LHCN-M2 (cell line): ENCODE measurements at places on chromosomes 13 and 19. TPM values are rescaled to one million over a fixed set of nuclear protein-coding genes. Genes with fewer than 3 reads are reported as not detected.

Gene MYCBP2
- total RNA-seq: 34.4 and 50.3 TPM in 2 replicates

Gene FGF14
- total RNA-seq: 0.06 TPM in 1 of 2 replicates, not detected in the other

DNA sequence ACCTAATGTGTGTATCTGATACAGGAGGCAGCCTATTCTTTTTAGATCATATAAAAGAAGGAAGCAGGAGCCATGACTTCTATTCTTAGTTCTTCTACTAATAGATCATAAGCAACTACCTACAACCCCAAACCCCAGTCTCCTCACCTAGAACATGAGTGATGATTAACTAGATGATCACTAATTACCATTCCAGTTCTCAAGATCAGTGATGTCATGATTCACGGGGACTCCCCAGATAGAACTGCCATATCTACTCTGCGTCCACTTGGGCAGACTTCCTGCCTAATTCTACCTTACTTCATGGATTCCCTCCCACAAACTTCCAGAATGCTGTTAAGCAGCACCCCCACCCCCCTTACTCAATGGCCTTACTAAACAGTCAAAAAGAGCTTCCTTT is 380.1 kb downstream of the FGF14 start:
- no peak for DNase-seq

DNA sequence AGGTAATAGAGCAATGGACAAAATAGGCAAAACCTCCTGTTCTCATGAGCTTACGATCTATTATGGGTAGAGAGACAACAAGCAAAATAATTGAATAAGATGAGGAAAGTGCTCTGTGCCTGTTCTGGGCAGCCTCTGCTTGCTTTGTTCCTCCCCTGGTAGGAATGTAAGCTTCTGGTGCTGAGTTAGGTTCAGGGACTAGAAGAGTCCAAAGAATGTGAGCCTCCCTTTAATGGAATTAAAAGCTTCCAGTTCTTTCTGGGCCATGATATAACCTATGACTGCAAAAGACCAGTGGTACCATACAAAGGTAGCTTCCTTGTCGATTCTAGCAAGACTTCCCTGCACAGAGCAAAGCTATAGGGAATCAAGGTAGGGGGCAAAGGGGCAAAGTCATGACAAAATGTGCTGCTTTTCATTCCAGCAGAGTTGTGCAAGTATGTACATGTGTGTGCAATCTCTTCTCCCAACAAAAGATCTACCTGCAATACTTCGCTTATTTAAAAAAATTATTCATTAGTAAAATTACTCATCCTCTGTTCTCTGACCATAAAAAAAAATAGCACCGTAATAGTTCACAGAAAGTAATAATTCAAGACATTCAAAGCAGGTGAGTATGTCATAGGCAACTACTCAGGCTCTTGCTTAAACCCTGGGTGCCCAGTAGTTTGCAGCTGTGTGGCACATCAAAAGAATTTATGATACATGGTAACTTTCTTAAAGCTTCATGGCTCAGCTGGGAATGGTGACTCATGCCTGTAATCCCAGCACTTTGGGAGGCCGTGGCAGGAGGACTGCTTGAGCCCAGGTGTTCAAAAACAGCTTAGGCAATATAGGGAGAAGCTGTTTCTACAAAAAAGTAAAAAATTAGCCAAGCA is 21.4 kb downstream of the ACOD1 start:
- DNase-seq: peak; percentile 49

DNA sequence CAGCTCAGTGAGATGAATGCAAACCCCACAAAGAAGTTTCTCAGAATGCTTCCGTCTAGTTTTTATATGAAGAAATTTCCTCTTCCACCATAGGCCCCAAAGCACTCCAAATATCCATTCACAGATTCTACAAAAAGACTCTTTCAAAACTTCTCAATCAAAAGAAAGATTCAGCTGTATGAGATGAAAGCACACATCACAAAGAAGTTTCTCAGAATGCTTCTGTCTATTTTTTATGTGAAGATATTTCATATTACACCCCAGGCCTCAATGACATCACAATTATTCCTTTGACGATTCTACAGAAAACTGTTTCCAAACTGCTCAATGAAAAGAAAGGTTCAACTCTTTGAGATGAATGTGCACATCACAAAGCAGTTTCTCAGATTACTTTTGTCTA is 1819.4 kb downstream of the UQCRFS1 start:
- no peak for DNase-seq

- no peak for DNase-seq
These were observed 226.5 kb downstream of the MYO16 start for GRCh38 chr13:108855737-108856387.

GRCh38 chr13:33322543-33322809 is 36.9 kb upstream of the STARD13 start:
- peak; percentile 86 for DNase-seq

GRCh38 chr19:45693106-45693788 is 781 bp downstream of the QPCTL start:
- peak; percentile 61 for DNase-seq

GRCh38 chr19:30163663-30164062 is 208.5 kb upstream of the ZNF536 start:
- DNase-seq: no peak

Gene R3HDM4
- 40.3 and 42.7 TPM in 2 replicates for total RNA-seq

Gene ANGPTL8
- not detected in 2 replicates for total RNA-seq

Gene KDM4B
- 15.0 and 15.8 TPM in 2 replicates for total RNA-seq

DNA sequence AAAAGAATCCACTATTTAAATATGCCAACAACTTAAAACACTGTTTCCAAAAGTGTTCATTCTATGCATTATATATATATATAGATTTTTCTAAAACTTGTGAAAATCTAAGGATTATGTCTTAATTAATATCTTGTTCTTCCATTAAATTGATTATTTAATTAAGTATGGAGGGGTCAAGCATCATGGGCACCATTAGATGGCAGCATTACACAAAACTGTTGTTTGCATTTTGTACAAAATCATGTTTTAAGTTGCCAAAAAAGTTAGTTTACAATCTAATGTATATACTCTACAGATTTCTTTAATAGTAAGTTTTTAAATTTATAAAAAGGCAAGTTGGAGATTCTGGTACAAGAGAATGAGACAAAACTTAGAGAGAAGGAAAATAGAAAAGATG is 213.2 kb upstream of the EDNRB start:
- no peak for DNase-seq

GRCh38 chr19:38015761-38016160 is 108.8 kb downstream of the SIPA1L3 start:
- DNase-seq: no peak
